ENCODE measurements at places on chromosomes 16 and 17. TPM values are rescaled to one million over a fixed set of nuclear protein-coding genes. Genes with fewer than 3 reads are reported as not detected.

ZNF830 gene
- 11.7 TPM for total RNA-seq

KDM6B gene
- total RNA-seq = 17.7 TPM

CNGB1 gene
- 0.33 TPM for total RNA-seq

CCL7 gene
- not detected for total RNA-seq

PRPSAP2 gene
- 20.7 TPM for total RNA-seq

PRKCB gene
- 7.1 TPM for total RNA-seq

ABCC11 gene
- not detected for total RNA-seq

KLHL10 gene
- total RNA-seq = 3.0 TPM

KARS1 gene
- 102 TPM for total RNA-seq

CDH3 gene
- 0.83 TPM for total RNA-seq

FOXC2 gene
- total RNA-seq = 0.71 TPM

CDH13 gene
- 6.2 TPM for total RNA-seq

CACNG1 gene
- not detected for total RNA-seq

NPIPA3 gene
- 0.83 TPM for total RNA-seq

CD79B gene
- total RNA-seq = 5.8 TPM

TMEM114 gene
- not detected for total RNA-seq

TP53TG3 gene
- not detected for total RNA-seq

MYH2 gene
- total RNA-seq = 0.33 TPM

GAS2L2 gene
- 0.50 TPM for total RNA-seq

PDP2 gene
- total RNA-seq = 6.6 TPM

SERPINF2 gene
- total RNA-seq = 3.0 TPM

GRIN2A gene
- 3.6 TPM for total RNA-seq

MPP2 gene
- total RNA-seq = 15.3 TPM

LDHD gene
- 13.2 TPM for total RNA-seq

CCL14 gene
- total RNA-seq = 55.0 TPM

SNRNP25 gene
- total RNA-seq = 25.5 TPM

GRB7 gene
- total RNA-seq = 0.78 TPM

IKZF3 gene
- total RNA-seq = 1.6 TPM

CBLN1 gene
- 1.4 TPM for total RNA-seq

SLC13A2 gene
- total RNA-seq = not detected

MAP2K3 gene
- total RNA-seq = 27.0 TPM

CCR7 gene
- total RNA-seq = 0.33 TPM

ZNF689 gene
- total RNA-seq = 9.1 TPM

WIPF2 gene
- 21.5 TPM for total RNA-seq

TNK1 gene
- 4.4 TPM for total RNA-seq

MARCHF10 gene
- total RNA-seq = 0.42 TPM

TNFRSF17 gene
- total RNA-seq = not detected
